ENCODE measurements at places on chromosomes 6 and 20. TPM values are rescaled to one million over a fixed set of nuclear protein-coding genes. Genes with fewer than 3 reads are reported as not detected.

The SOX4 gene
- total RNA-seq, result 48.8 TPM

The PI3 gene
- 5.9 TPM for total RNA-seq

The NKAIN4 gene
- total RNA-seq, result not detected

The TAF4 gene
- 12.7 TPM for total RNA-seq

The LPIN3 gene
- total RNA-seq, result 43.2 TPM

The RPL10A gene
- total RNA-seq, result 1,177 TPM

The OOEP gene
- not detected for total RNA-seq
